ENCODE measurements at places on chromosomes 7 and 10.

DNA sequence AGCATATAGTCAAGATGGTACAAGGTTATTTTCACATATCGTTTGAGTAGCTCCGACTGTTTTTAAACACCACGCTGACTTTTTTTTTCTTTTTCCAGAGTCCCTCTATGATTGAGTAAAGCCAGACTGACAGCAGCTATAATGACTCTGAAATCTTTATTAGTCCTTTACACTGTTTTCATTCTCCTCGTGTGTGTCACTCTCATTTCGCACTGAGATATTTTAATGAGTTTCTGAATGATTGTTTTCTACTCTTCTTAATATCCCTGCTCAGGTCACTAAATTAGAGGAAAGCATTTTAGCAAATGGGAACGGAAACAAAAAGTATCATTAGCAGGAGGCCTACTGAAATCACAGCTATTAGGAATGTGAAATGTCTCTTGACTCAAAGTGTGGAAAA, 162.3 kb upstream of the MTPN start:
- no peak for DNase-seq

- no peak for DNase-seq
These were observed 947 bp downstream of the ABHD11 start for GRCh38 chr7:73737491-73738219.

- no peak for DNase-seq
These were observed 22.2 kb upstream of the MALSU1 start for GRCh38 chr7:23276947-23277346.

DNA sequence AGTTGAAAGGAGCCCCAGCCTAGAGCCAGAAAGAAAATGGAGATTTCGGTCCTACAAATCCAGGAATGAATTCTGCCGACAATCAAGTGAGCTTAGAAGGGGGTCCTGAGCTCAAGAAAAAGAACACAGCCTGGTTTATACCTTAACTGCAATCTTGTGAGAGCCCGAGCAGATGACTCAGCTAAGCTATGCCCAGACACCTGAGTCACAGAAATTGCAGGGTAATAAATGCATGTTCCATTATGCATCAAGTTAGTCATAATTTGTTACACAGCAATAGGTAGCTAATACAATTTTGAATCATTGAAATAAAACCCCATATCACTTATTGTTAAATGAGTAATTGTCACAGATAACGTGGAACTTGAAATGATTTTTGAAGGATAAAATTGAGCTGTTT, 111.8 kb upstream of the FOXP2 start:
- no peak for DNase-seq

DNA sequence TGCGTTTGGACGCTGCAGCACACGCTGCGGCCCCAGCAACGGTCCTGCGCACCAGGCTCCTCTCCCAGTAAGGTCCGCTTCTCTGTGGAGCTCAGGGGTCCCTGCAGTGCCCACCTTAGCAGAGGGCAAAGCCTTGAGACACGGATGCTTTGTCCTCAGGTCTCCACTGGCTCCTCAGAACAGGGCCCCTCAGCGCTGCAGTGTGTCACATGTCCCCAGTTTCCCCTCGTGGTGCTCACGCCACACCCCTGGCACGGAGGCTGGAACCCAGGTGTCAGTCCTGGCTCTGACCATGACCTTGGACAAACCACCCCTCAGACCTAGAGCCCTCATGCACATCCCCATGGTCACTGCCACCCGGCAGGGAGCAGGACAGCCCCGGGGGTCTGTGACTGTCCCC, 19.9 kb upstream of the GPER1 start:
- no peak for DNase-seq

DNA sequence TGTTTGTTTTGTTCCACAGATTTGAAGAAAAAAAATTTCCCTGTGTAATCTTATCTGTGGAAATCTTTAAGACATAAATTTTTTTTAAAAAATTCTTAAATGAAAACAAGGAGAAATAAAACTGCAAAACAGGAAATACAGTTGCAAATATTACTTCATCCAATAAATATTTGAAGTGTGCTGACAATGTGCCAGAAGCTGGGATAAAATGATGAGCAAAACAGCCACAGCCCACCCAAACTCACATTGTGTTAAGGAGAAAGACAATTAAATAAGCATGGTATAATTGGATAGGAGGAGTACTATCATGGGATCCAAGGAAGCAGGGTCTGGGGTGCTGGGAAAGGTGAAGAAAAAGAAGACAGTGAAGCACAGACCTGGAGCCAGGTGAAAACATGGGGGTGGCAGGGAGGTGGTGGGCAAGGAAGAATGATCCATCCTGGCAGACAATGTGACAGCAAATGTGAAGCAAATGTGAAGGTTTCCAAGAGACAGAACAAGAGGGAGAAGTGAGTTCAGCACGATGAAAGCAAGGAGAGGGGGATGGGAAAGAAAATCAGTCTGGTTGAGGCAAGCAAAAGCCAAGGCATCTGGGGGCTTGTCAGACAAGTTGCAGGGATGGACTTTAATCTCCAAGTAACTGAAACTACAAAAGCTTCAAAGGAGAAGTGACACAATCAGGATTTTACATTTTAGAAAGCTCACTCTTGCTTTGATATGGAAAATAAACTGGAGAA, 135.9 kb downstream of the HIBADH start:
- DNase-seq, result no peak

GRCh38 chr7:40482845-40483244, 348.0 kb downstream of the SUGCT start:
- no peak for DNase-seq

DNA sequence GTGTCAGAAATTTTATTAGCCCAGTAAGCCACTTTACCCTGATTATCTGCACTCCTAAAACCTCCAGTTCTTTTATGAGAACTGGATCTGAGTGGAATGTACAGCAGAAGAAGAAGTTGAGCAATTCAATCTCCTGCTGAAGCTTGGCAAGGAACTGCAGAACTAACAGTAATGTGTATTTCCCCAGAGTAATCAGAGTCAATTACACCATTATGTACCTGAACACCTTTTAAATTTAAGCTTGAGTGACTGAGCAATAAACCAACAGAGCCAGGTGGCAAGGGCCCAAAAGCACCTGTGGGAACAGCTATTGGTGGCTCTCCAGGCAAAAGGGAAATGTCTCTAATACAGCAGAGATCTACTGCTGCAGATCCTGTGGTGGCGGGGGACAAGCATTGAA, 40.1 kb upstream of the AKR1C2 start:
- no peak for DNase-seq

GRCh38 chr10:71798308-71798624, 24.9 kb upstream of the VSIR start:
- DNase-seq, result no peak

GRCh38 chr7:147818317-147818716, 772.2 kb upstream of the C7orf33 start:
- DNase-seq, result no peak

- no peak for DNase-seq
These were observed 11.8 kb downstream of the SLC25A13 start for GRCh38 chr7:96310110-96310509.

- DNase-seq, result no peak
These were observed 75.7 kb upstream of the NANOS1 start for GRCh38 chr10:118953598-118954393.

GRCh38 chr10:1475098-1475591, 262.2 kb downstream of the ADARB2 start:
- no peak for DNase-seq

- no peak for DNase-seq
These were observed 34.9 kb upstream of the STEAP1 start for GRCh38 chr7:90119178-90119971.

DNA sequence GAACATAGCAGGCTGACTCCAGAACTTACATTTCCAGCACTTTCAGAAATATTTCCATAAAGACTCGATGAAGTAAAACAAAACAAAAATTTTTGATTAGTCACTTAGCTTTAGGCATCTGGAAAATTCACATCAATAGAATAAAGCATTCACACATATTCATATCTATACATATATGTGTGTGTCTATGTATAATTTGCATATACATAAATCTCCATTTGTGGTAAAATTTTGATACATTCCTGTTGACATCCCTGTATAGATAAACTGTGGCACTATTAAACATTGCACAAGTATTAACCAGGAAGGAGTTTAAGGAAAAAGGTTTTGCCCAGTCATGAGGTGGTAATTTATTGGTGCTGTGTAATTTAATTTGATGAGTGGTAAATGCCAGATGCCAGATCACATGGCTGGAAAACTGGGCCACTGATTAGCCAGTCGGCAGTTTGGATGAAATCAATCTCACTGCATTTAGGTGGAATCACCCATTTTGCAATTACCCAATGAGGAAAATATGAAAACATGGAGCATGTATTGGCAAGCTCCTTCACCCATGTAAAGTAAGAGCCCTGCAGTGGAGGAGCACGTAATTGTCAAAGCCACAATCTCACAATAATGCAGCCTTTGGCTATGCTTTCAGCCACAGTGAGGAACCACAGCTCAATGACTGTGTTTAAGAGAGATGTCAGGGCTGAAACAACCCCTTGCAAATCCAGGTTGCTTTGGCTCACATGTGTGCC, 294.6 kb downstream of the RNLS start:
- DNase-seq, result no peak

DNA sequence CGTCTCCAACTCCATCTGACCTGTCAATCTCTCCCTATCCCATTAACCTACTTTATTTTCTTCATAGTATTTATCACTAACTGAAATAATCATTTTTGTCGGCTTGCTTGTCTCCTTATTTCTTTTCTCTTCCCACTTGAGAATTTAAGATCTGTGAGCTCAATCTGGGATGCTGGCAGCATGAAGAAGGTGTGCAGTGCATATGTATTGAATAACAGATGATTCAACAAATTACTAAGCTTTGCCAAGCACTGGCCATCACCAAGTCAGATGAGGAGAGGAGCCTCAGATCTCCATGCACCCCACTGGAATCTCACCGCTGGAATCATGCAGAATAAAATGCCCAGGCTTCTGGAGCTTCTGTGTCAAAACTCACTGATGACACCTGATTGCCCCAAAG, 47.6 kb upstream of the PPP1R3C start:
- no peak for DNase-seq

- no peak for DNase-seq
These were observed 75.9 kb upstream of the ZNF746 start for GRCh38 chr7:149573519-149573918.

DNA sequence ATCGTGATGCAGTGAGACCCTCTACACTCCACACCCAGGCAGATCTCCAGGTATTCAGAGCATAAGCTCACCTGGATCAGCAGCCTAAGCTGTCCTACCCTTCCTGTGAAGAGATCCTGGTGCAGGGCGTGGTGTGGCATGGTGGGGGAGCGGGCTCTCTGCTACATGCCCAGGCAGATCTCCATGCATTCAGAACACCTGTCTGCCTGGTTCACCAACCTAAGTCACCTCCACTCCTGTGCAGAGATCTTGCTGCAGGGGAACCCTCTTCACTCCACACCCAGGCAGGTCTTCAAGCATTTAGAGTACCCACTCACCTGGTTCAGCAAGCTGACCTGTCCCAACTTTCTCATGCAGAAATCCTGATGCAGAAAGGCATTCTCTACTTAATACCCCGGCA, 394.4 kb upstream of the SEMA3A start:
- DNase-seq, result no peak

- DNase-seq, result no peak
These were observed 686.9 kb downstream of the AUTS2 start for GRCh38 chr7:70285187-70285586.

DNA sequence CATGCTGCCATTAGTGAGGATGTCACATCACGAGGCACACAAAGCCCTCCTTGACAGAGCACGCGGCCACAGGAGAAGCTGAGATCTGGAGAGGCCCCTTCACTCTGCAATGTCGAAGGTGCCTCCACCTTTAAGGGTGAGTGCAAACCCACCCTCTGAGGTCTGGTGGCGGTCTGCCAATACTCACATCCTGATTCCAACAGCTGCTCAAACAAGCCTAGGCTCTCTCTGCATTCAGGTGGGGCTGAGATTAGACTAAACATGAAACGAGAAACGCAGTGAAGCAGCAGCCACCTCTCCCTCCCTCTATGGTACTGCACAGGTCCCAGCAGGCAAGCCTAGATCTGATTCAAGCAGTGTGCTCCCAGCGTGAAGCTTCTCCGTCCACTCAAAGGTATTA, 151.8 kb downstream of the TCERG1L start:
- no peak for DNase-seq

GRCh38 chr7:91182819-91183764, 81.1 kb upstream of the FZD1 start:
- DNase-seq, result no peak

DNA sequence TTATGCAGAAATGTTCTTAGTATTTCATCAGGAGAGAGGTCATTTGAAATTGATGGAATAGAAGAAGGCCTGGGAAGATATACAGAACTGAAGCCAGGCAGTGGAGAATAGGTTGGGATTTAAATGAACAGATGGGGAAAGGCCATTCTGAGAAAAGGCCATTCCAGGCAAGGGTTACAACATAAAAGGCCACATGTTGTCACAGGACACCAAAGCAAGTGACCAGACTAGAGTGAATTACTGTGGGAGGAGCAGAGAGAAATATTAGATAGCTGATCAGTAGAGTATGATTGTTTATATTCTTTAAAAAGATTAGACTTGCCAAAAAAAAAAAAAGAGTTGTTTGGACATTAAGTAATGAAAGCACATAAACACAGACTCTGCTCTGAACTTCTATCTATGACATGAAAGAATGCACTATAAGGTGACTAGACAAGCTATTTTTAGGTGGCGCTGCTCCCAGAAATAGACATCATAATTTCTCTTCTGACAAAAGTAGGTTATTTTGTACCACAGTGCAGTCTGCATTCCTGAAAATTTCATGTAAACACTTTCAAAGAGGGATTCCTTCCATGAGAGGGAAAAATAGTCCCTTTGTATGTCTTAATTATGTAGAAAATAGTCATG, 55.2 kb upstream of the DKK1 start:
- no peak for DNase-seq

DNA sequence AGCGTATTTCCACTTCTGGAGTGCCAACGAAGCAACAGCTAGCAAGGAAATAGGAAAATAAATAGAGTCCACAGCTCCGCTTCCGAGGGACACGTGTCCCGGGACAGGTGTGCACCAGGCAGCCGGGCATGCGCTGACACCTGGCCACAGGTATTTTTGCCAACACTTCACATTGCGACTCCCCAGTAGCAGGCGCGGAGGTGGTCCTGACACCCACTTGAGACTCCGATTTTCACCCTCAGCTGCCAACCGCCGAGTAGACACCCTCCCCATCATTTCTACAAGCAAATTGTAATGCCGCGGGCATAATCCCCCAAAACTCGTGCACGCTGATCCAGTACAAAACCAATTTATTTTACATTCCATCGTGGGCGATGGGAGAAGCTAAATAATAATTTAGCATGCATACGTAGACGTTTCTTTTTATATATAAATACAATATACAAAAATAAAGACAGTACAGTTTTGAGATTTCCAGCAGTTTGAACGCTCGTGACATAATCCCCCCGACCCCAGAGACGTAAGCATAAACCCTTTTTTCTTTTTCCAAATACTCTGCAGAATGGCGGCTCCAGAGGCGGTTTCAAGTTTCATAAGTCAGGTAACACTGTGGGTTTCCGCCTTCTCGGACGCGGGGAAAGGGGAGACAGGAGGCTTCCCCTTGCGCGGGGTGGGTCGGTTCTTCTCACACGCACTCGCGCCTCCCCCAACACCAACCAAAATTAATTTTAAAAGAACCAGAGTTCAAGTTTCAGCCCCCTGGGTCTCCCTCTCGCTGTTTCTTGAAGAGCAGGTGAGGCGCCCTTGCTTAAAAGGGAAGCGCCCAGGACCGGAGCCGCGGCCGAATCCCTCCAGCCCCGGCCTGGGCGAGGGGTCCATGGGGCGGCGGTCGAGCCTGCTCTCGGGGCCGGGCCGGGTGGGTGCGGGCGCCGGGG, 5.7 kb downstream of the MNX1 start:
- DNase-seq, result no peak

- no peak for DNase-seq
These were observed 281.8 kb downstream of the KCNMA1 start for GRCh38 chr10:77355844-77356243.

GRCh38 chr10:31134311-31134952, 102.8 kb upstream of the ZNF438 start:
- no peak for DNase-seq

Data from effector CD8-positive, alpha-beta T cell (primary cell).